NCI-H187 (cell line): ENCODE measurements at places on chromosomes 11 and 22.

GRCh38 chr22:22178992-22179391 lies 65.6 kb upstream of the VPREB1 start:
- no peak for DNase-seq

GRCh38 chr22:21074102-21074715 lies 28.5 kb downstream of the LRRC74B start:
- DNase-seq = no peak

GRCh38 chr22:48495751-48496080 lies 1332.0 kb downstream of the BRD1 start:
- no peak for DNase-seq

GRCh38 chr11:20022363-20023081 lies 137.8 kb downstream of the DBX1 start:
- no peak for DNase-seq

DNA sequence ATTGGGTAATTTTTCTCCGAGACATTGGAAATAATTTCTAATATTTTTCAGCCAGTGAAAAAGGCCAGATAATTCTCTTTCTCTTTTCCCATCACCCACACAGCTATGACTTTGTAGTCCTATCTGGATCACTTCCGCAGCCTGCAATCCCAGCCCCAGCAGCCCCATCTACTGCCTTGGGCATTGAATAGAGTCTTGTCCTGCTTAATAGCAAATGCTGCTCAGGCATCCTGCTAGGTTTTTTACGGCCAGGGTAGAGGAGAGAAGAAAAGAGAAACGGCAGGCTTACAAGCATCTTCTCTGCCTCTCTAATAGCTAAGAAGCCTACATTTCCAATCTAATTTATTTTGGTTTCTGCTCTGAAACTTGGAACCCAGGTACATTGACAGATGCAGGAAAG lies 154.3 kb upstream of the B3GAT1 start:
- DNase-seq = no peak

GRCh38 chr11:36443661-36444060 lies 66.4 kb downstream of the TRAF6 start:
- no peak for DNase-seq

- DNase-seq = no peak
Measured at GRCh38 chr11:78181185-78181584, 7.2 kb downstream of the KCTD21 start.

DNA sequence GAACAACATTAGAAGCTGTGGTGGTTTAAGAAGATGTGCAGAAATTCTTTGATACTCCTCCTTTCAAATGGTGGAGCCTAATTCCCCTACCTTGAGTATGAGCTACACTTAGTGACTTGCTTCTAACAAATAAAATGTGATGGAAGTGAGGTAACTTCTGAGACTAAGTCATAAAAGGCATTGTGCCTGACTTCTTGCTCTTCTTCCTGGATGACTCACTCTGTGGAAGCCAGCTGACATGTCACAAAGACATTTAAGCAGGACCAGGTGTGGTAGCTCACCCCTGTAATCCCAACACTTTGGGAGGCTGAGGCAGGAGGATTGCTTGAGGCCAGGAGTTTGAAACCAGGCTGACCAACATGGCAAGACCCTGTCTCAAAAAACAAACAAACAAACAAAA lies 3.9 kb upstream of the PLA2G3 start:
- DNase-seq = no peak
